ENCODE measurements at places on chromosomes 13 and 19.

GRCh38 chr13:24389506-24389905 is 80.1 kb downstream of the C1QTNF9 start:
- DNase-seq = no peak

DNA sequence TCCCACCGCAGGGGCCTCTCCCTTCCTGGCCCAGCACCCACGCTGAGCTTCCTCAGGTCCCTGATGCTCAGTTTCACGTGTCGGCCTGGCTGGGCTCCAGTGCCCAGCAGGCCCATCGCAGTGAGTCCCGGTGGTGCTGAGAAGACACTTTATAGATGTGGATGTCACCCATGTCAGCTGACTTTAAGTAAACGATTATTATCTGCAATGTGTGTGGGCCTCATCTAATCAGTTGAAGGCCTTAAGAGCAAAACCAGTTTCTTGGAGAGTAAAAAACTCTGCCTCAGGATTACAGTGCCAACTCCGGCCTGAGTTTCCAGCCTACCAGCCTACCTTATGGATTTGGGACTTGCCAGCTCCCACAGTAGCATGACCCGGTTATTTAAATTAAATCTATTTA is 17.3 kb upstream of the SMIM17 start:
- DNase-seq = no peak

- no peak for DNase-seq
Measured at GRCh38 chr19:6086068-6086788, 24.1 kb downstream of the RFX2 start.

DNA sequence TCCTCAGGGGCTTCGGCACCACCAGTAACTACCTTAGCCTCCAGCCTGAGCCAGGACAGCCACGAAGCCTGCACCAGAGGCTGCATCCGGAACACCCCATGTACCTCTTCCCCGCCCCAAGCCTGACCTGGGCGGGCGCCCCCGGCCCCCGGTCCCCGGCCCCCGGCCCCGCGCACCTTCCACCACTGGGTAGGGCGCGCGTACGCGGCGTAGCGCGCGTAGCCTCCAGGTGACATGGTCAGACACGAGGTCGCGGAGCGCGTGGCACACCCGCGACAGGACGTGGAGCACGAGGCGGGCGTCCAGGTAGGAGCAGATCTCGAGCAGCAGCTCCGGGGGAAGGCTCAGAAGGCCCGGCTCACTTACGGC is 450 bp downstream of the FBXW9 start:
- no peak for DNase-seq
